T47D (cell line): ENCODE measurements at places on chromosomes 4 and X.

GRCh38 chr4:109294006-109294405 is 8.5 kb downstream of the COL25A1 start:
- no peak for DNase-seq

GRCh38 chr4:53905941-53906377 is 158.4 kb downstream of the CHIC2 start:
- DNase-seq = no peak

GRCh38 chrX:152958047-152958446 is 35.9 kb downstream of the PNMA5 start:
- DNase-seq = no peak

DNA sequence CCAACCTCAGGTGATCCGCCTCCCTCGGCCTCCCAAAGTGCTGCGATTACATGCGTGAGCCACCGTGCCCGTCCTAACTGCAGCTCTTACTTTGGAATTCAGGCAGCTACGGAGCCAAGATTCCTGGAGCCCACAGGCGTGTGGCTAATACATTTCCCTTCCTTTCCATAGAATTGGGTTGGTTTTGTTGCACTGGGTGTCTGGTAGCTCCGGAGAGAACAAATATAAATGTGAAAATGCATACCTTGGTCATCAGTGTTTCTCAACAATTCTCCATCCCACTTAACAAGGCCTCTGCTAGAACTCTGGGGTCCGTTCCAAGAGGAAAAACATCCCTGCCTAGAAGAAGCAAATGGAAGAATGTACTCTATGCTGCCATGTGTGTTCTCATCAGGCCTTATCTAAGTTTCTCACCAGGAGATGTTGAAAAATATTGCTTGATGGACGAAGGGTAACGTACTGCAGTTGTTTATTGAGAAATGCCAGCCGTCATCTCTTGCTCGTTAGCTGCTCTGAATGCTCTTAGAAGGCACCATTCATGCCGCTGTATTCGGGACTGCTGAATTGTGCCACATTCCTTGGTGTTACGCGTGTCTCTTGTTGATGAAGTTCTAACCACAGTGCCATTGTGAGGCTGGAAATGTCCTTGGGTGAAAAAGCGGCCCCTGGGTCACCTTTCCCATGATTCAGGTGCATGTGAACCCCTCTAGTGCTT is 50.5 kb upstream of the CD99 start:
- DNase-seq = no peak

- no peak for DNase-seq
Observed at GRCh38 chr4:177728361-177729152, 286.3 kb upstream of the AGA start.
